ENCODE measurements at places on chromosomes 2 and 18.
A peak's percentile ranks its signal among the peaks of the same experiment; 100 is the strongest.

DNA sequence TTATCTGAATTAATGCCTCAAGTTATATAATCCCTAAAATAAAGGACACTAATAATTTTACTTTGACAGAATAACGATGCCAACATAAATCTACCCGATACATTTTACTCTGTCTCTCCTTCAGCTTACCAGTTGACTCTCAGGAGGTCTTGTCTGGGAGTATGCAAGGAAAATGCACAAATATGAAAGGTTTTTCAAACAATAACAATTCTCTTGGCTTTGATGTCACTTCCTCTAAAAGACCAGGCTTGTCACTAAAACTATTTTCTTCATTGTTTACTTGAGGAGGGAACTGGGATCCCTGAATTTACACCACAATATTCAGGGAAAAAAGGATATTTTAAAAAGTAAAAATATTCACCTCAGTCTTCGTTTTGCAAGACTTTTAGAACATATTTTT is 97.2 kb downstream of the SOS1 start:
- no peak for DNase-seq

DNA sequence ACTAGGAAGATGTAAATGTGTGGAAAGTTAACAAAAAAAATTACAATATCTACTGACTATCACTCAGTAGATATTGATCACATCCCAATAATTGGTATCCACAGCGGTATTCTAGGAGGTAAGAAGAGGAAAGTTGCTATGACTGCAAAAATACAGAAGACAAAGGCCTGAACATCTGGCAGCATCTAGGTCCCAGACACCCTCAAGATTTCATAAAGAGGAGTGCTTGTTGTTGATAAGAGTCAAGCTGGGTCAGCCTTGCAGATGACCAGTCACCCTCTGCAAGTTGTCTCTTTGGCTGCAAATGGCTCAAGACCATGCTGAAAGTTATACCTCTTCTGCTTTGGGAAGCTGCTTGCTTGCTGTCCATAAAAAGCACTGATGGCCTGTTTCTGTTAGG is 228.4 kb upstream of the FBXO11 start:
- no peak for DNase-seq

DNA sequence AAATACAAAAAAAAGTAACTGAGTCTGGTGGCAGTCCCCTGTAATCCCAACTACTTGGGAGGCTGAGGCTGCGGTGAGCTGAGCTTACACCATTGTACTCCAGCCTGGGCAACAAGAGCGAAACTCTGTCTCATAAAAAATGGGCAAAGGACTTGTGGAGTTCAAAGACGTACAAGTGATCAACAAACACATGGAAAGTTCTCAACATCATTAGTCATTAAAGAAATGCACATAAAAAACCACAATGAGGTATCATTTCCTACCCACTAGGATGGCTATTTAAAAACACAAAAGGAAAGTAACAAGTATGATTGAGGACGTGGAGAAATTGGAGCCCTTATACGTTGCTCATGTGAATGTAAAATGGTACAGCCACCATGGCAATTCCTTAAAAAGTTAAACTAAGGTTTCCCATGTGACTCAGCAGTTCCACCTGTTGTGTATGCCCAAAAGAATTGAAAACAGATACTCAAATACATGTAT is 52.3 kb downstream of the RAB10 start:
- DNase-seq: peak; percentile 14

GRCh38 chr2:98565286-98565860 is 42.9 kb downstream of the COA5 start:
- no peak for DNase-seq

DNA sequence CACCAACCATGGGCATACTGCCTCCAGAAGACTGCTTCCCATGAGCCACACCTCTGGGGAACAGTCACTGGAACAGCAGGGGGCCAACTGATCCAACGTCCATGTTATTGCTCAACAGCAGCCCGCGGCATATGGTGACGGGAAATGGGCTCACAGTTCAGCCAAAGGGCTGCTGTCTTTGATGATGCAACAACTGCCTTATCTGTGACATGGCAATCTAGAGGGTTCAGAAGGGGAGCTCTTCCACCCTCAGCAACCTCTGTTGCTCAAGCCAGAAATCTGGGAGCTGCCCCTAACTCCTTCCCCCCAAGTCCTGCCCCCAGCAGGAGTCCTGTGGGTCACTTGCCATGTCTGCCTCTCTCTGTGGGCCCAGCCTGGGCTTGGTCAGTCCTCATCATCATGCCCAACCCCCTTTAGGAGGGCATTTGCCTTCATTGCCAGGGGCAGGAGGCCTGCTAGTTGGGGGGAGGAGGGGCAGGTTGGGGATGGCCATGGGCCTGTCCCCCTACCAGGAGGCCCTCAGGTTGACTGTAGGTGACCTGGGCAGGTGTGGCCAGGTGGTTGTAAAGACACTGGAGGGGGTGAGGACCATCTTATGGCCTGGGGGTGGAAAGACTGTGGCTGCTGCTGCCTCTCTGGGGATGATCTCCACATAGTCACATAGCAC is 212.9 kb downstream of the CYP26B1 start:
- DNase-seq: no peak

DNA sequence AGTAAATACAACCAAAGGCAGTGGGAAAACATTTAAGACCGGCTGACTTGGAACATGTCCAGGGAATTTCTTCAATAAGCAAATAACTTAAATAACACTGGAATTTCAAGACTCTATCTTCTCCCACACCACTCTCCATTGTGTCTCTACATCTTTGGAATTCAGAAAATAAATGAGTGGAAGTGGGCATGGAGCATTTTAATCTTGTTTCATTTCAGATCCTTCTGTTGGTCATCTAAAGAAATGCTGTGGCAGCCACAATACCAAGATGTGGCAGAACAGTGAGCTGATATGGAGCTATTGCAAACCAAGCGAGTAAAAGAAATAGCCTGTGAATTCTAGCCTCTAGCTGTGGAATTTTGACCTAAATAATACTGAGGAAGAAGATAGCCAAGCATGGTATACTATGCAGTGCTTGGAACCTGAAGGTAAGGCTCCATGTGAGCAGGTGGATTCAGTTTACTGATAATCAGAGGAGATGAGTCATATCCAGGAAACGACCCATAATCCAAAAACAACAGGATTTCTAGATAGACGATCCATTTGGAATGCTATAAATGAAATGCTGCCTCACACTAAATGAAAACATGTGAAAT is 157.1 kb upstream of the SCN7A start:
- DNase-seq: no peak

DNA sequence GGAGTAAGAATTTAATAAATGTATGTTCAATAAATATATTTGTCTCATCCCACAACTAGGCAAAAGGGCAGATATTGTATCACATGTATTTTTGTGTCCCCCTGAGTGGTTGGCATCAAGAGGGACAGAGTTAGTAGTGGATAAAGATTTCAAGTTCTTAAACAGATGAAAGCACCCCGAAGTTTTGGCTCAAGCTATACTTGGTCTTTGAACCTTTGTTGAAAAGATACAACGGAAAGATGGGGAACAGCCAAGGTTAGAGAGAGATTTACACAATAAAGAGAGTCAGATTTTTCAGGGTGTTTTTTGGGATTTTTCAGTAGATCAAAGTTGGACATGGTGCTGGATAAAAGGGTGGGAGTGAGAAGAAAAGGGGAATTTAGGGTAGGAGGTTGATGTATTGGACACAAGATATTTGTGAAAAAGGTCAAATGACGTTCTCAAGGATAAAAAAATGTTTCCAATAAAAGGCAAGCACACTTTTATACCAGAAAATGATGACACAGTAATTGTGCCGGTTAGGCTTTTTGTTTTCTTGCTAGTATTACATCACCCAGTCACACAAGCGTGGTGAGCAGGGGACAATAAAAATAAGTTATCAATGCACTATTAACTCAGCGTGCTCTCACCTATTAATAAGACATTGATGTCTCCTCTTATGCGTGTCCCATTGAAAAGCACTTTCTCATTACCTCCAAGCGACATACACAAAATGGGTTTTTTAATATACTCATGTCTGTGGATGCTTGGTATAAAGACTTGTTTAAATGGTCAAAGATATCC is 59.5 kb downstream of the MEP1B start:
- no peak for DNase-seq

DNA sequence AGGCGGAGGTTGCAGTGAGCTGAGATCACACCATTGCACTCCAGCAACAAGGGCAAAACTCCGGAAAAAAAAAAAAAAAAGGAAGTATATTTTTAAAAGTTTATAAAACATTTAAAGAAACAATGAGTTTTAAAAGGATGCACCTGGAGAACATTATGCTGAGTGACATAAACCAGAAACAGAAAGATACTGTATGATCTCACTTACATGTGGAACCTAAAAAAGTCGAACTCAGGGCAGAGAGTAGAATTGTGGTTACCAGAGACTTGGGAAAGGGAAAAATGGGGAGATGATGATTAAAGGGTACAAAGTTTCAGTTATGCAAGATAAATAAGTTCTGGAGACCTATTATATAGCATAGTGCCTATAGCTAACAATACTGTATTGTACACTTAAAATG is 52.8 kb upstream of the RTN4 start:
- DNase-seq: no peak

DNA sequence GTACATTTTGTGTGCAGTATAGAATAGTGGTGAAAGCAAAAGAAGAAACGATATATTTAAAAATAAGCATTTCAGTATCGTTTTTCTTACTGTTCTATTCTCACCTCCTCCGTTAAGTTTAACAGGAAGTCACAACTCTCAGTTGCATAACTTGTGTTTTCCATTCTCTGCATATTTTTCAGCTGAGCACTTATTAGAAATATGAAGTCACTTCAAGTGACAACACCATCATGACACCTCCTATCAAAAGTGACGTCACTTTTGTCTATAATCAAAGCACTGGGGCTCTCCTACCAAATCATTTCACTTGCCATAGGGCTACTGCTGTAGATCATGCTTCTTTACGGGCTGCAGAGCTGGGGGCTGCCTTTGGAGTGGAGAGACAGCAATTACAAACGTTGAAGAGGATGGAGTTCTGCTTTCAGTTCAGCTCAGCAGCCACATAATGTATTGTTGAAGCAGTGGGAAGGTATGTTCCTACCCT is 36.3 kb downstream of the STAT4 start:
- peak; percentile 78 for DNase-seq

GRCh38 chr2:85888020-85888683 is 638 bp downstream of the ST3GAL5 start:
- peak; percentile 23 for DNase-seq

DNA sequence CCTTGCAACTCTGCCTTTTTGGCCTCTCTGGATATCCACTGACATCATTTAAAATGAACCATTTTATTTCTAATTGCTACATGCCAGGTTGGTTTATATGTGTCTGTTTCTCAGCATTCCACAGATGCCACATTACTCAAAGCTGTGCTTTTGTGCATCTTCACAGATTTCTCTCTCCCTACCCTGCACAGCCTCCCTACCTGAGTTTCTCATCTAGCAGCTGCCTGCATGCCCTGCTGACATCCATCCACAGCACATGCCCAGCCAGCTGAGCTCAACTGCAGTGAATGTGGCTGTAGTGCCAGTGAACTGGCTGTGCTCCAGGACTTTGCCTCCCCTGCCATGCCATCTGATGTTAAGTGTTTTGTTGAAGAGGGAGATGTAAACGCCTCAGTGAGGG is 44.5 kb downstream of the PKP4 start:
- no peak for DNase-seq

GRCh38 chr18:40608226-40608625 is 1346.8 kb upstream of the PIK3C3 start:
- no peak for DNase-seq

GRCh38 chr2:644871-645270 is 32.3 kb downstream of the TMEM18 start:
- DNase-seq: no peak

- DNase-seq: peak; percentile 7
Observed at GRCh38 chr2:168687314-168687713, 115.1 kb upstream of the NOSTRIN start.

GRCh38 chr2:43269074-43269572 is 42.7 kb upstream of the ZFP36L2 start:
- no peak for DNase-seq

DNA sequence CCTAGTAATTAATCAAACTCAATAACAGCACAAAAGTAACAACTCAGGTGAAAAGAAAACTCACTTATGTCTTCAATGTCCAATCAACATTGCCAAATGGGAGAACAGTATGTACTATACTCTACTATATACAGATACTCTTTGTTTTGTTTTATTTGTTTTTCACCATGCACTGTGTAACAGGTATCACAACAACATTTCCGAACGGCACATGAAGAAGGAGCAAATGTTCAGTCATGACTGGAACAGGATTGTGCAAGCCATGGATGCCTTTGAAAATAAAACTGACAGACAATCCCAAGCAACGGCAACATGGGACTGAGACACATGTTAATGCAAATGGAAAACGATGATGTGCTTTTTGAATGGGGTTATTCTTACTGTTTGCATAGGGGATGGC is 334.9 kb upstream of the THUMPD2 start:
- DNase-seq: no peak

- no peak for DNase-seq
Observed at GRCh38 chr2:233338046-233338445, 16.2 kb upstream of the DGKD start.

- DNase-seq: no peak
Observed at GRCh38 chr2:237492137-237492890, 5.3 kb downstream of the MLPH start.

- no peak for DNase-seq
Observed at GRCh38 chr2:52383541-52383940, 1351.6 kb upstream of the NRXN1 start.

DNA sequence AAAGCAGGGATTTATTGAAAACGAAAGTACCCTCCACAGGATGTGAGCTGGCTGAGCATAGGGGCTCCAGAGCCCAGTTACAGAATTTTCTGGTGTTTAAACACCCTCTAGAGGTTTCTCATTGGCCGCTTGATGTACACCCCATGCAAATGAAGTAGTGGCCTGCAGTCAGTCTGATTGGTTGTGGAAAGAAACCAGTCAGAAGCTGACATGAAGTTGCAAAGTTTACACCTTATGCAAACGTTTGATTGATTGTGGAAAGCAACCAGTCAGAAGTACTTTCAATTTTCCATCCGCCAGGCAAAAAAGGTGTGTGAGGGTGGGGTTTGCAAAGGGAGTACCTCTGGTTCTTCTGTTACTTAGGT is 62.3 kb downstream of the VWA3B start:
- DNase-seq: peak; percentile 40

DNA sequence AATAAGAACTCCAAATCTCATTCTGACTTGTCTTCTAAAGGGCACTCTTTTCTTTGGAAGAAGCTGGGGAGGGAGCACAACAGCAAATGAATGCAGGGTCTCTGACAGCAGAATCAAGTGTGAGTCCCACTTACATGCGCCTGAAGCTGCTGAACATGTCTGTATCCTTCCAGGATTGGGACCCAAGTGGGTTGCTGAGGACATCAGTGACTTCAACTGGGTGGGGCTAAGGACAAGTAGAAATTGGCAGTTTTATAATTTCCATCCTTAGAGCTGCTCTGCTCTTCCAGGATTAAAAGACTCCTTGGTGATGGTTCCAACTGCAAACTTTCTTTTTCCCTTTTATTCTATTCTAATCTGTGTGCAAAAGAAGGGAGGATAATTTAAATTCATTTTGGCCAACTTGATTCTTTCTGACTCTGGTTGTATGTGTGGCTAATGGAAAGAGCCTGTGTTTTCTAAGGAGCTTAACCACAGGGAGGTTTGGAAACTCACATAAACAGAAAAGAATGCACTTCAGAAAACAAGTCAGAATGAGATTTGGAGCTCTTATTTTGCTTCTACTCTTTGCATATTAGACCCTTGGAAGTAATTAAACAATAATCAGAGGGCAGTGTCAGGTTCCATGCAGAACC is 20.6 kb downstream of the ANTXR1 start:
- no peak for DNase-seq

Data from CD4-positive, alpha-beta T cell treated with Interleukin-12 subunit alpha and Interleukin-12 subunit beta, for 1 hour (primary cell).